ENCODE measurements at places on chromosomes 4 and X.
A peak's percentile ranks its signal among the peaks of the same experiment; 100 is the strongest.

DNA sequence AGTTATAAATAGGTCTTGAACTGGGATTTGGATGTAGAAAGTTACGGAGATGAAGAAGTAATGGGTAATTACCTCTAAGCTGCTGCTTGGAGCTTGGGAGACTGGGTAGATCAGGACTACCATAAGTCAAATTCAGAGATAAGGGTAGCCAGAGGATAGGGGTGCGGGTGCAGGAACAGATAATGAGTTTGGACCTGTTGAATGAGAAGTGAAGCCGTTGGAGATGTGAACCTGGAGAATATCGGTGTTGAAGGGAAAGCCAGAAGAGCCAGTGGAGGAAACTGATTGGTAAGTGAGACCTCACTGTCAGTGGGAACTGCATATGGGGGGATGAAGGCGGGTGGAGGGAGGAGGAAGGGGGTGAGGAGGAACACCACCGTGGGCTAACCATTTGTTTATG lies 618 bp upstream of the FOXO4 start:
- DNase-seq = no peak

DNA sequence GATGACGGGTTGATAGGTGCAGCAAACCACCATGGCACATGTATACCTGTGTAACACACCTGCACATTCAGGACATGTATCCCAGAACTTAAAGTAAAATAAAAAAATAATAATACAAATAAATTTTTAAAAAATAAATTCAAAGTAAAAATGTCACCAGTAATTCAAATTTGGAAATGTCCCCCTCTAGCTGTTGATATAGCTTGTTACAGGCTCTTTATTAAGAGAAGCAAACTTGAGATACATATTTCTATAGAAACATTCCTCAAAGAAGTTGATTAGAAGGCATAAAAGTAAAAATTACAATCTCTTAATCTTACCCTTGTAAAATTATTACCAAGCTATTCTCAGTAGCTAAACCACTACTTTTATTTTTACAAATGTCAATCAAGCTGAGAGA lies 1397.0 kb downstream of the FAM133A start:
- DNase-seq = no peak

- peak; percentile 47 for DNase-seq
Measured at GRCh38 chr4:158484173-158484885, 37.4 kb upstream of the RXFP1 start.

DNA sequence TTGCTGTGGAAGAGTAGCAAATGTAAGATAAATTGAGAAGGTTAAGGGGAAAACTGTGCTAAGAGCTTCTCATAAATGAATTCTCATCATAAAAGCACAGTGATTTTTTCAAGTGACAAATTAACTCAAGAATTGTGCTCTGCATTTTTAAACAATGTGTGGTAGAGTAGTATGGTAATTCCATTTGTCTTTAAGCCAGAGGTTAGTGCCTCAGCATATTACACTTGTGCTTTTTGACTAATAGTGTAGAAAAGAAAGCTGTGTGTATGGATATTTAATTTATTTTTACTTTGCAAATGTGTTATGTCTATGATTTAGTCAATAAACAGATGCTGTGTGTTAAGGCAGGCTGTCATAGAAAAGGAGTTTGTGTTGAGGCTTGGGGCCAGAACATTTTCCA lies 61.0 kb downstream of the FHIP1A start:
- DNase-seq = no peak

DNA sequence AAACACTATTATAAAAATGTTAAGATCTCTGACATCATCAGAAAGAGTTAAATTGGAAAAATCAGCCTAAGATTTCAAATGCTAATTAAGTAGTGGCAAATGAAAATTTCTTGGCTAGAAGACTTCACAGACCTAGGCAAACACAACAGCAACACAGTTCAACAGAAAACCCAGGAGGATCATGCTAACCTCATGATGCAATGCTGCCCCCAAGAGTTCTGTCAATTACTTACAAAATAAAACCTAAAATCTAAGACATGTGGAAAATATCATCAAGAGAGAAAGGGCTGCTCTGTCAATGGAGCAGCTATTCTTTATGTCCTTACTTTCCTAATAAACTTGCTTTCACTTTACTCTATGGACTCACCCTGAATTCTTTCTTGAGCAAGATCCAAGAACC lies 21.0 kb downstream of the S100G start:
- no peak for DNase-seq

- DNase-seq = no peak
Measured at GRCh38 chr4:78885598-78885997, 53.6 kb downstream of the PAQR3 start.

GRCh38 chrX:14056206-14056605 lies 26.5 kb upstream of the GEMIN8 start:
- DNase-seq = no peak

DNA sequence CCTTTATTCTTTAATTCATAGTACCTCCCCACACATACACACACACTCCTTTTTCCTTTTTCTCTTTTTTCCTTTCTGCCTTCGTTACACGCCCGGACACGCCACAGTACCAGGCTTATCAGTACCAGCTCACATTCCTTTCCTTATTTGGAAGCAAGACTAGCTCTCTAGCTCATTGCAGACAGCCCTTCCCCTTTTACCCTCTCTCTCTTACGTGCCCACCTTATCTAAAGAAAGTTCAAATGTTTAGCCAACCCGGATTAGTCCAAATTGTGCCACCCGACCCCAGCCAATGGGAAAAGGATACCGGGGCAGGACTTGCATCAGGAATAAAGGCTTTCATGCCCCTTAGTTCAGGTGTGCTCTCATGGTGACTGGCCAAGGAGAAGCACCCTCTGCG lies 194.7 kb upstream of the VCX3A start:
- no peak for DNase-seq

GRCh38 chr4:7805533-7806337 lies 133.9 kb downstream of the AFAP1 start:
- peak; percentile 94 for DNase-seq

DNA sequence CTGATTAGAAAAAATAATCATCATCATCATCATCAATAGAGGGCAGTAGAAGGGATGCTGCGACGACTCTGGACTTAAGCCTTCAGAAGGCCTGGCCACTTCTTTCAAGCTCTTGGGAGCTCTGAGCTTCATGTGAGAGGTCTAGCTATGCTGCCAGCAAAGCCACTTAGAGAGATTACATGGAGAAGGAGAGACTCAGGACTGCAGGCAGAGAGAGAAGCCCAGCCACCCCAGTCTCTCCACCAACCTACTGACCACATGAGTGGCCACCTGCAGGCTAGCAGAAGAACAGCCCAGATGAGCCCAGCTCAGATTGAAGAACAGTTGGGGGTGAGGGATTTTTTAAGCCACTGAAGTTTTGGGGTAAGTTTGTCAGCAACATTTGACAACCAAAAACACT lies 17.1 kb upstream of the TMEM150C start:
- no peak for DNase-seq

- DNase-seq = no peak
Measured at GRCh38 chr4:28360681-28361080, 1500.0 kb downstream of the STIM2 start.

- no peak for DNase-seq
Measured at GRCh38 chr4:130479020-130479419, 1383.1 kb downstream of the C4orf33 start.

GRCh38 chr4:6575503-6576240 lies 683 bp downstream of the MAN2B2 start:
- no peak for DNase-seq

DNA sequence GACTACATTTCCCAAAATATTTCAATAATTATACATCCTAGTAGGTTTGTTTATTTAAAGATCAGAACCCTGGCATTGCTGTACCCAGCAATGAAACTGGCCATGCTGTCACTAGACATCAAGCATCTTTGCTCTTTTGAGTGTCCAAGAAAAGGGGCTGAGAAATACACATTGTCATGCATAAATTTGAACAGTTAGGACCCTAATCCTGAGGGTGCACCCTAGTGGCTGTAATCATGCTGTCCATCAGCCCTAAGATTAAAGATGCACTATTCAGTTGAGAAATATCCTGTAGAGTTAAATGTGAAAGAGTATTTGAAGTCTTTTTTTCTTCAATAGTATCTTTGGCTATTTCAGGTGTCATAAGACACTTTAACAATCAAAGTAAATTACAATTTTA lies 108.8 kb downstream of the NFKB1 start:
- DNase-seq = no peak

DNA sequence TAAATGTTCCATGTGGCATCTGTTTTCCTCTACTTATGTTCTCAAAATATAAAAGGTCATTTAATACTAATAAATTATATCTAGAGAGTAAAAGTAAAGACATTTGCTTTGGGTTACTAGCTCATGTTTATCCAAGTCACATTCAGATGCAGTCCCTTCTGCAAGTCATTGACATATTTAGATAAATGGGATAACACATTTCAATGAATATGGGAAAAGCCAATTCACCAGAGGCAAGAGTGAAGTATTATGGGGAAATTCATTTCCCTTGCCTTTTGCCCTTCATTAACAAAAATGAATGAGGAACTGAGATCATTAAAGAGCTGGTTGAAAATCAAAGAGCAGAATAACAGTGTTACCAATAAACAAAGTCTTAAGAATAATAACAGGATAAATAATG lies 306.2 kb upstream of the FSTL5 start:
- DNase-seq = no peak

DNA sequence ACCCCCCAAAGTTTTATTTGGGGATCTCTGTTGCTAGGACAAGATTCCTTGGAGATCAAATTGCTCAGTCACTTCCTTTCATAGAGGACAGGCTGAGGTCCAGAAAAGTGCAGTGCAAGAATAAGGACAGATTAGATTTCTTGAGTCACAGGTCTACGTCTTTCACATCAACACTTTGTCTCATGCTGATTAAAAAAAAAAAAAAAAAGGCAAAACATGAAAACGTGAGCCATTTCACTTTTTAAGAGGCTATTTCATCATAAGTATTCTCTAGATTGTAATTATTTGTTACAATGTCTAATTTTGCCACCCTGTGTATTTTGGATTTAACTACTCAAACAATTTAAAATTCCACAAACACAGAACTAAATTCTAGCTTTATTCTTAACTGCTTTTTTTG lies 647.0 kb downstream of the TRAM1L1 start:
- DNase-seq = no peak

DNA sequence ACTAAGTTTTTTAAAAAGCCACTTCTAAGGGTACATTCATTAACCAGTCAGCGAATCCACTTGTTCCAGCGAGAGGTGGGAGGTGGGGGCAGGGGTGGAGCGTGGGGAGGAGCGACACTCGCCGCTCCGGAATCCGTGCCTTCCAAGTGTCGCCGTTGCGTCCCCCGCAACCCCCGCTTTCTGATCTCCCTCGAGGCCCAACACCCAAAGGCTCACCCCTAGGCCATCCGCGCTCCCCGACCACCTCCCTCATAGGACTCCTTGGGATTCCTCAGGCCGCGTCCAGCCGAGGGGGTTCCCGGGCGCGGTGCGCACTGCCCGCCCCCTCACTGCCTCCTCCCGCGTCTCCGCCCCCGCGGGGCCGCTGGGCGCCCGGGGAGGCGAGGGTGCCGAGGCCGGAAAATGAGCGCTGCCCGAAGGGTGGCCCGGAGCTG lies 108.1 kb upstream of the STOX2 start:
- no peak for DNase-seq

- DNase-seq = no peak
Measured at GRCh38 chrX:13428053-13428786, 108.4 kb upstream of the ATXN3L start.

GRCh38 chrX:132810488-132810887 lies 147.9 kb downstream of the HS6ST2 start:
- DNase-seq = no peak

- no peak for DNase-seq
Measured at GRCh38 chrX:120380699-120381098, 18.8 kb downstream of the ATP1B4 start.

- no peak for DNase-seq
Measured at GRCh38 chr4:81453024-81453423, 18.7 kb downstream of the RASGEF1B start.

DNA sequence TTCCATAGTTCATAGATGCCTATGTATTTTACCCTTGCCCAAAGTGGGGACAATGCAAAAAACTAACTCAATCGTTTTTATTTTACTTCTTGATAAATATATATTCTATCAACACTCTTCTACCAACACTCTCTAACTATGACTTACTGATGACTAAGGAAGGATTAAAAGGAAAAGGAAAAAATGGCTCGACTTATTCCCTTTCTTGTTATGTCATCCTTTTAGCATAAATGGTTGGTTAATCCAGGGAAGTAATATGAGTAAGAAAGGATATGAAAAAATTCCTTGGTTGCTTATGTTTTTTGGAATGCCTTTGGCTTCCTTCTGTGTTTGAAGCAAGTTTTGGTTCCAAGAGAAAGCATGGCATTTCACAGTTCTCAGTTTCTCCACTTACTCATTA lies 1087.1 kb downstream of the C4orf33 start:
- DNase-seq = no peak

DNA sequence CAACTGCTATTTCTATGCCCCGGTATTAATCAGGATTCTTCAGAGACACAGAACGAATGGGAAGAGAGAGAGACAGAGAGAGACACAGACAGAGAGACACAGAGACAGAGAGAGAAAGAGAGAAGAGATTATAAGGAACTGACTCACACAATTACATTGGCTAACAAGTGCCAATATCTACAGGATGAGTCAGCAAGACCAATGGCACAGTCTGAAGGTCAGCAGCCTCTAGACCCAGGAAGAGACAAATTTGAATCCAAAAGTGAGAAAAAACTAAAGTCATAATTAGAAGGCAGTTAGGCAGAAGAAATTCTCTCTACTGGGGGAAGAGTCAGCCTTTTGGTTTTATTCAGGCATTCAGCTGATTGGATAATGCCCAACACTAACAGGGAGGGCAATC lies 187.3 kb downstream of the MAB21L2 start:
- DNase-seq = peak; percentile 13

DNA sequence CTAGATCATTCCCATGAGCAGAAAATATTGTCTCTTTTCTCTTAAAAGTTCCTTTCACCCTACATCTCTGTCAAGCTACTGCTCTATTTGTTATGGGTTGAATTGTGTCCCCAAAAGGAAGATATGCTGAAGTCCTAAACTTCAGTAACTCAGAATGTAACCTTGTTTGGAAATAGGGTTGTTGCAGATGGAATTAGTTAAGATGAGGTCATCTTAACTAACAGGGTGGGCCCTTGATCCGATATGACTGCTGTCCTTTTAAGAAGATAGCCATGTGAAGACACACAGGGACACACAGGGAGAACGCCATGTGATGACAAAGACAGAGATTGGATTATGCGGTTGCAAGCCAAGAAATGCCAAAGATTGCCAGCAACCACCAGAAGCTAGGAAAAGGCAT lies 12.8 kb upstream of the SLC39A8 start:
- no peak for DNase-seq

DNA sequence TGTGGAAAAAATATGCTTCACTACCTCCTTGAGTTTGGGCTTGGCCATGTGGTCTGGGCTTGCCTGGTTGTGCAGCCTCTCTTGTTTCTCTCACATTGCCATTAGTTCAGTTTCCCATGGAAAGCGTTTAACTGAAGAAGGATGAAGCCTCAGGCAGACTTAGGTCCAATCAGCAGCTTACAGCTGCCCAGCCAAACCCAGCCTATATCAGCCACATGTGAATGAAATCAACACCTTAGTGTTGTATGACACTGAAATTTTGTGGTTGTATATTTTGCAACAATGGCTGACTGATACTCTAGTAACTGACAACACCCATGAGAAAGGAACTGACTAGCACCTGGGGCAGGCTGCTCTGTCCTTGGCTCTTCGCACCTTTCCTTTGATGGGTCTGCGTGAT lies 81.2 kb downstream of the KLF8 start:
- DNase-seq = no peak

Measured in AG09309 (cell line).